ENCODE measurements at places on chromosomes 3 and 15. TPM values are rescaled to one million over a fixed set of nuclear protein-coding genes. Genes with fewer than 3 reads are reported as not detected.

GRCh38 chr3:71312461-71312860, 271.1 kb downstream of the FOXP1 start:
- no peaks in the 10 kb centered on the region for H3K27me3 ChIP-seq
- H3K36me3 ChIP-seq, result peaks cover 11% of the 10 kb centered on the region
- peaks cover 77% of the 10 kb centered on the region for H3K4me1 ChIP-seq
- DNase-seq, result no peak
- no peak overlapping the region for H3K4me3 ChIP-seq

DNA sequence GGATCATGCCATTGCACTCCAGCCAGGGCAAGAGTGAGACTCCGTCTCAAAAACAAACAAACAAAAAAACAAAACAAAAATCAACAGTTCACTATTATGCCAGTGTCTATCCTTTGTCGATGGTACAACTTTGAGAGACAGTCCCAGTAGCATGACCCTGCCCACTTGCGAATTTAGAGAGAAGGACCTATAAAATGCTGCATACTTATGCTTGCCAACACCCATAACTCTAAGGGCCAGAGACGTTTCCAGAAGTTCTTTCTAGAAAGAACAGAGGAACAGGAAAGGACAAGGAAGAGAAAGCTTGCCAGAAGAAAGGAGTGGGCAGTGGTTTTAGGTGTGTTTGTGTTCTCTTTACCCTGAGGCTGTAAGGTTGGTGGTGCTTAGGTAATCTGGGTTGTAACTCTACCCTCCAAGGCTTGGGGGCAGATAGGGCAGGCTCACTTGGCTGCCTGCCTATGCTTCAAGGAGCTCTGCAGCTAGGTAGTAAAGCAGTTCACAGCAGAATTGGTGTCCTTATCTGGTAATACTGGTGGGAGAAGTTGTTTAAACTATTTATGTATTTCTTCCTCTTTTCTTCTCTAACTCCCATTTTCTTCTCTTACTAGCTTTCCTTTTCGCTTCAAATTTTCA, 50.6 kb upstream of the SPPL2A start:
- H3K4me1 ChIP-seq, result no peaks in the 10 kb centered on the region
- peaks cover 3% of the 10 kb centered on the region for H3K27me3 ChIP-seq
- H3K27ac ChIP-seq, result no peak overlapping the region
- no peaks in the 10 kb centered on the region for H3K36me3 ChIP-seq
- no peak overlapping the region for H3K4me3 ChIP-seq
- DNase-seq, result no peak

DNA sequence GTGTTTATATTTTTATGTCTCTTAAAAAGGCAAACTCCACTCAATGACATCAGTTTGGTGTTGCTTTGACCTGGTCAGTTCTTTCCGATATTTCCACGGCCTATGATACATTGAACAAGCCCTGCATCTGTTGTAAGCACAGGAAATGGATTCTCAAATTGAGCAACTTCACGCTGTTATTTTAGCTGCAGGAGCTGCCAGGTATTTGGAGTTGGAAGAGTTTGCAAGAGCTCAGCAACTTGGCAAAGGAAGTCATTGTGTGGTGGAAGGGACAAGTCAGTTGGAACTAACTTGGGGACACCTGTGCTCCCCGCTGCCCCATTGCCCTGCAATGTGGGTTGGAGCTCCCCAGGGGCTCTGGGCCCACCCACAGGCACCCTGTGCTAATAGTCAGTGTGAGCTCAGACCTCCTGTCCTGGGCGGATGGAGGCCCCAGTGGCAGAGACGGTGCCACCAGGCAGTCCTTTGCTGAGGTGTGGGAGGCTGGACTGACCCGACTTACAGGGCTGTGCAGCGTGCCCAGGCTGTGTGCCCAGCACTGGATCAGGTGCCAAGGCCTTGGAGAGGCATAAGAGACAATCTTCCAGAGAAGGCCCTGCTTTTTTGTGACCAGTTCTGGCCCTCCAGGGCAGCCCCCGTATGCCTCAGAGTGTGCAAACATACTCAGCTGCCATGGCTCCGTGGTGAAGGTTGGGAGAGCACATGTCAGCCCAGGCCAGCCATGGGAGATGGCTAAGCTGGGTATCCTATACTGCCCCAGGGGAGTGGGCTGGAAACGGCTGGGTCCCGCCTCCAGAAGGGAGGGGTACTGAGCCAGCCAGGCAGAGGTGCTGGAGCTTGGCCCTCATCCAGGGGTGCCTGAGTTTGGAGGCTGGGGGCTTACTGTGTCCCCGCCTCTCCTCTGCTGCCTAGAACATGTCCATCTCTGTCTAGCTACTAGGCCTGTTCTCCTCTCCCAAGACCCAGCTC, 43.5 kb downstream of the KY start:
- DNase-seq, result no peak
- no peaks in the 10 kb centered on the region for H3K4me1 ChIP-seq
- H3K36me3 ChIP-seq, result no peaks in the 10 kb centered on the region
- H3K27ac ChIP-seq, result no peak overlapping the region

The A4GNT gene
- not detected for total RNA-seq

The C3orf85 gene
- not detected for total RNA-seq

GRCh38 chr15:91135201-91136130, 35.4 kb downstream of the SV2B start:
- H3K36me3 ChIP-seq, result no peaks in the 10 kb centered on the region
- H3K4me3 ChIP-seq, result no peak overlapping the region
- no peak for DNase-seq
- H3K27ac ChIP-seq, result no peak overlapping the region

DNA sequence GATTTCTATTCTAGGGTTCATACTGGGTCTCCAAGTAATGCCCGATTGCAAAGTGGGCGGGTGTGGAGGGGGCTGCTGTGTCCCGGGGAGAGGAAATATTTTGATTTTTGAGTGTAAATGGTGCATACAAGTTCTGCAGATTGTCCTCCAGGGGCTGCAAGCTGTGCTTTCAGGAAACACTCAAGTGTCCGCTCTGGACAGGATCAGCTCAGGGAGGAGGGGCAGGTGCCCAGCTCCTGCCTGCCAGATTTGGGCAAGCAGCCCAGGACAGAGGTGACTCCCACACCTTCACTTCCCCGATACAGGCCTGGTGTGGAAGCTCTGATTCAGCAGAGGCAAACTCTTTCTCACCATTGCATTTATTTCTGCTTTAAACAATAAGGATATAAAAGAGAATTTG, 142.7 kb downstream of the ALDH1A2 start:
- DNase-seq, result no peak
- no peaks in the 10 kb centered on the region for H3K4me1 ChIP-seq
- no peak overlapping the region for H3K27ac ChIP-seq
- no peak overlapping the region for H3K4me3 ChIP-seq
- peaks cover 2% of the 10 kb centered on the region for H3K27me3 ChIP-seq
- H3K36me3 ChIP-seq, result no peaks in the 10 kb centered on the region

The CHRM5 gene
- not detected for total RNA-seq

GRCh38 chr3:32226875-32227500, 11.5 kb upstream of the CMTM8 start:
- no peaks in the 10 kb centered on the region for H3K4me1 ChIP-seq
- no peak for DNase-seq
- H3K36me3 ChIP-seq, result no peaks in the 10 kb centered on the region
- H3K4me3 ChIP-seq, result no peak overlapping the region

DNA sequence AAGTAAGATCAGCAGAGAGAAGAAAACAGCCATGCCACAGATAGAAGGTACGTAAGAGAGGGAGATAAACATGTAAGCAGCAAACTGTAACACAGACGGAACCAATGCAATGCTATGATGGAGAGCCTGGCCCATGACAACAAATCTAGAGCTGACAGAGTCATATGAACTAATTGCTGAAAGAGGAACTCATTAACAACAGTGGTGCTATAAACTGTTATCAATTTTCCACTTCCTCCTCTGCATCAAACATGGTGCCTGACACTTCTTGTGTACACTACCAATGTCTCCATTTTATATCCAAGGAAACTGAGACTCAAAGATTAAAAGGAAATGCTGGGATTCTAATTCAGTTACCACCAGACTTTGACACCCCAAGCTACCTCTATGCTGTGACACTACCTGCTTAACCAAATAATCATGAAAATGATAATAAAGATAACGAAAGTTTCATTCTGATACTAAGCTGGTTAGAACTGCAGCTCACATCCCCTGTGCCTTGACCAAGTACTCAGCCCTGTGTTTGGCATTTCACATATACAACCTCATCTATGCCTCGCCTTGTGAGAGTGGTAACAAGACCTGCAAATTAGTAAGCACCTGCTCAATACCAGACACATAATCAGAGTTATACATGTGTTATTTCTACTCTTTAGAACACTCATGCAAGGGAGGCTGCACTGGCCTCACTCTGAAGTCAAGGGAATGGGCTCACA, 79.3 kb downstream of the ANO10 start:
- H3K36me3 ChIP-seq, result peaks cover 3% of the 10 kb centered on the region
- H3K27me3 ChIP-seq, result no peaks in the 10 kb centered on the region
- H3K4me3 ChIP-seq, result no peak overlapping the region
- no peaks in the 10 kb centered on the region for H3K4me1 ChIP-seq
- no peak for DNase-seq

The CCPG1 gene
- 11.1 TPM for total RNA-seq

GRCh38 chr3:184785890-184786279, 26.1 kb upstream of the VPS8 start:
- DNase-seq, result no peak
- H3K4me3 ChIP-seq, result no peak overlapping the region
- H3K27ac ChIP-seq, result no peak overlapping the region
- no peaks in the 10 kb centered on the region for H3K36me3 ChIP-seq
- peaks cover 21% of the 10 kb centered on the region for H3K4me1 ChIP-seq
- H3K27me3 ChIP-seq, result no peaks in the 10 kb centered on the region

DNA sequence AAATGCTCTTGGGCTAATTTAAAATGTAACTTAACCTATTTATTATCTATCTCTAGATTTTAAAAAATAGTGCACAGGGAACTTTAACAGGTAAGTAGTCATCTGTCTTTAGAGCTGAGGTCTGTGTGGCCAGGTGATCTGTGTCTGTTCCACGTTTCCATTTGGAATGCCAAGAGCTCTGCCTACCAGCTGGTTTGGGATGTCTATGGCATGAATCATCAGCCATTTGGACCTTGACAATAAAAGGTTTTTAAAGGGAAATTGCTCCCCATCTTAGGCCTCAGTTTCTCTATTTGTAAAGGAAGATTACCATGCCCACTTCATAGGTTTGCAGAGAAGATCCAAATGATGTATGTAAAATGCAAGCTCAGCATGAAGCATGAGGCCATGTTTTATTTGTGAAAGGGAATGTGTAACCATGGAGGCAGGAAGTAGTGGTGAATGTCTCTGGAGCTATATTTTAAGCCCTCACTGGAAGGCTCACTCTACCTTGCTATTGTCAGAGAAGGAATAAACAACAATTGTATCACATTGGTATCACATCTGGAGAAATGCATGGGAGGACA, 548.1 kb upstream of the LMCD1 start:
- no peaks in the 10 kb centered on the region for H3K36me3 ChIP-seq
- no peak for DNase-seq
- H3K4me1 ChIP-seq, result no peaks in the 10 kb centered on the region
- no peak overlapping the region for H3K4me3 ChIP-seq
- no peaks in the 10 kb centered on the region for H3K27me3 ChIP-seq

The KLHL6 gene
- total RNA-seq, result 32.6 TPM

The CYP8B1 gene
- not detected for total RNA-seq

The SLC22A14 gene
- total RNA-seq, result not detected

DNA sequence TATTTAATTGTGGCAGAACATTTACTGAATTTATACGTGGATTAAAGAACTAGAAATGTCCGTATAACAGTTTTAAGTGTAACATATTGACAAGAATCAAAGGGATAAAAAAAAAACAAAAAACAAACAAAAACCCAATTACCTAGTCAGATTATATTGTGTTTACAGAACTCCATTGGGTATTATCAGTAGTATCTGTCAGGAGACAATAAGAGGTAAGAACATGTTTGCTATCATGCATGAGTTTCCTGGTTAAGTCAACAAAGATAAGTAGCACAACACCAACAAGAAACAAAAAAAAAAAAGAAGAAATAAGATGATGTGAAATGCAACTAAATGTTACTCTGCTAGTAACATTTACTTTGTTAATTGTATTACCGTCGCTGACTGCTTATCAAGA, 570.6 kb downstream of the ZBBX start:
- H3K4me3 ChIP-seq, result no peak overlapping the region
- H3K36me3 ChIP-seq, result no peaks in the 10 kb centered on the region
- H3K4me1 ChIP-seq, result no peaks in the 10 kb centered on the region
- no peaks in the 10 kb centered on the region for H3K27me3 ChIP-seq
- H3K27ac ChIP-seq, result no peak overlapping the region

The FBLN2 gene
- total RNA-seq, result 8.4 TPM

GRCh38 chr3:49387721-49388120, 24.1 kb downstream of the RHOA start:
- H3K4me3 ChIP-seq, result no peak overlapping the region
- no peak for DNase-seq
- peaks cover 51% of the 10 kb centered on the region for H3K4me1 ChIP-seq
- H3K27me3 ChIP-seq, result no peaks in the 10 kb centered on the region

DNA sequence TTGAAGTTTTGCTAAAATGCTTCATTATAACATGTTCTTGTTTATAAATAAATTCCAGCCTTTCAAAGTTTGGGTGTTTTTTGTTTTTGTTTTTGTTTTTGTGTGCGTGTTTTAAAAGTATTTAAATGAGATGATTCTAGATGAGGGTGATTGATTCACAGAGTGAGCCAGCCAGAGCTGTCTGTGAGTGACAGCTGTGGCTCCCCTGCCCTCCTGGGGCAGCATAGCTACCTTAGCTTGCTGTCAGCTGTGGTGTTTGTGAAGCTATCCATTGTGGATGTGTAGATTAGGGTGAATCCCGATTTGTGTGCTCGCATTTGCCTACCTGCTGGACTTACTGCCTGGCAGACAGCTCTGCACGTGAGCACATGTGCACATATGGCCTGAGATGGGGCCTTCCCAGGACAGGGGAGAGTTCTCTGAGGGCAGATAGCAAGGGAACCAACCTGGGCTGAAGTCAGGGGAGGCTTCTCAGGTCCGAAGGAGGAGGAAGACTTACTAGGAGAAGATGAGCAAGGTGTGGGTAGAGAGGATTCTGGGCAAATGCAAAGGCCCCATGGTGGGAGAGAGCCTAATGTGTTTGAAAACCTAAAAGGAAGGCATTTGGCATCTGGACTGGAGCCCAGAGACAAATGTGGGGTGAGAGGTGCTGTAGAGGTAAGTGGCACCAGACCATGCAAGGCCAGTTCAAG, 124.2 kb downstream of the EEFSEC start:
- no peaks in the 10 kb centered on the region for H3K36me3 ChIP-seq
- no peaks in the 10 kb centered on the region for H3K27me3 ChIP-seq
- DNase-seq, result no peak

- H3K4me1 ChIP-seq, result peaks cover 81% of the 10 kb centered on the region
- no peaks in the 10 kb centered on the region for H3K27me3 ChIP-seq
- H3K4me3 ChIP-seq, result no peak overlapping the region
- H3K27ac ChIP-seq, result no peak overlapping the region
- DNase-seq, result no peak
These were observed 33.6 kb downstream of the VGLL4 start for GRCh38 chr3:11610044-11610671.

- DNase-seq, result no peak
- no peaks in the 10 kb centered on the region for H3K4me1 ChIP-seq
- H3K4me3 ChIP-seq, result no peak overlapping the region
- H3K27me3 ChIP-seq, result no peaks in the 10 kb centered on the region
These were observed 223.5 kb upstream of the RBMS3 start for GRCh38 chr3:29057326-29057725.

All from activated CD8-positive, alpha-beta T cell treated with anti-CD3 and anti-CD28 coated beads for 36 hours (primary cell).